Vagina (tissue), 2 donors: ENCODE measurements at places on chromosomes 12 and 14.

DNA sequence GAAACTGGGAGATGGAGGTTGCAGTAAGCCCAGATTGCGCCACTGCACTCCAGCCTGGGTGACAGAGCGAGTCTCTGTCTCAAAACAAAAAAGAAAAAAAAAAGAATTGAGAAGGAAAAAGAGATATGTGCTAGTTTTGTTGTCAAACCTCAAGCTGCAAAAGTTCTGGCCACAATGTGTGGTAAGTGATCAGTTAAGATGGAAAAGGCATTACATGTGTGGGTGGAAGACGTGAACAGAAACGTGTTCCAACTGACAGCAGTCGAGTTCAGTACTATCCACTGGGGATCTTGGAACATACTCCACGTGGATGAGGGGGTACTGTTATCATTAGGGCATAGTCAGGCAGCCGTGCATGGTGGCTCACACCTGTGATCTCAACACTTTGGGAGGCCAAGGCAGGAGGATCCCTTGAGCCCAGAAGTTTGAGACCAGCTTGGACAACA lies 17.3 kb downstream of the GPR68 start:
- DNase-seq = no peak

DNA sequence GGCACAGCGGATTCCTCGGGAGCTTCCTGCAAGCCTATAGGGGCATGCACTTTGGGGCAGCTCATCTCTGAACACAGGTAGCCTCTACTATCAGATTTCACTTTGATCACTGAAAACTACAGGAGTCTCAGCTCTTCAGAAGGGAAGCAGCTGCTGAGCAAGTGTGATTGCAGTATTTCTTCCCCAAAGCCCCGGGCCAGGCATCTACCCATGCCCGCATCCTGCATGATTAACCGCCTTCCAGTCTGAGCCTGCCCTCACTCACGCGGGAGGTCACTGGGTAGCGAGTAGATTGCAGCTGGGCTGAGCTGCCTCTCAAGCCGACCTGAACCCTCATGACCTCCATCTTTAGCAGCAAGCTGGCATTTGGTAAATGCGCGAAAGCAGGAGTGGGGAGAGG lies 334.7 kb downstream of the DPF3 start:
- no peak for DNase-seq

DNA sequence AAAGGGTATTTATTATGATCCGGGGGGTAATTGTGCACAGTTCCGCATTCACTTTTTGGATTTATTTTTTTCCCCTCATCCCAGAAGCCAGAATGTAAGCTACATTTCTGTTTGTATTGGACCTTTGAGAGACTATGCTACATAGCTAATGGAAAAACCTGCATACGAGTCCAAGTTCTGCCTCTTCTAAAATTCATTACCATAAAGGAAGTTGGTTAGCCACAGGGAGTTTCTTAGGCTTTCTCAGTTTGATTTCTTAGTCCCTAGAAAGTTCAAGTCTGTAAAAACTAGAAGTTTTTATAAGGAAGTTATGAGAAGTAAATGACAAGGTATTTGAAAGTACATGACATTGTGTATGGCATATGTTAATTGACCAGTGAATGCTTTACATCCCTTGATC lies 138.7 kb downstream of the PDE3A start:
- DNase-seq = no peak

GRCh38 chr14:38419579-38419978 lies 163.7 kb upstream of the CLEC14A start:
- DNase-seq = no peak

- no peak for DNase-seq
Observed at GRCh38 chr14:84610086-84610485, 919.9 kb upstream of the FLRT2 start.

- no peak for DNase-seq
Observed at GRCh38 chr14:42884100-42884499, 1277.4 kb downstream of the LRFN5 start.

- DNase-seq = no peak
Observed at GRCh38 chr14:88940671-88941070, 116.2 kb downstream of the TTC8 start.

DNA sequence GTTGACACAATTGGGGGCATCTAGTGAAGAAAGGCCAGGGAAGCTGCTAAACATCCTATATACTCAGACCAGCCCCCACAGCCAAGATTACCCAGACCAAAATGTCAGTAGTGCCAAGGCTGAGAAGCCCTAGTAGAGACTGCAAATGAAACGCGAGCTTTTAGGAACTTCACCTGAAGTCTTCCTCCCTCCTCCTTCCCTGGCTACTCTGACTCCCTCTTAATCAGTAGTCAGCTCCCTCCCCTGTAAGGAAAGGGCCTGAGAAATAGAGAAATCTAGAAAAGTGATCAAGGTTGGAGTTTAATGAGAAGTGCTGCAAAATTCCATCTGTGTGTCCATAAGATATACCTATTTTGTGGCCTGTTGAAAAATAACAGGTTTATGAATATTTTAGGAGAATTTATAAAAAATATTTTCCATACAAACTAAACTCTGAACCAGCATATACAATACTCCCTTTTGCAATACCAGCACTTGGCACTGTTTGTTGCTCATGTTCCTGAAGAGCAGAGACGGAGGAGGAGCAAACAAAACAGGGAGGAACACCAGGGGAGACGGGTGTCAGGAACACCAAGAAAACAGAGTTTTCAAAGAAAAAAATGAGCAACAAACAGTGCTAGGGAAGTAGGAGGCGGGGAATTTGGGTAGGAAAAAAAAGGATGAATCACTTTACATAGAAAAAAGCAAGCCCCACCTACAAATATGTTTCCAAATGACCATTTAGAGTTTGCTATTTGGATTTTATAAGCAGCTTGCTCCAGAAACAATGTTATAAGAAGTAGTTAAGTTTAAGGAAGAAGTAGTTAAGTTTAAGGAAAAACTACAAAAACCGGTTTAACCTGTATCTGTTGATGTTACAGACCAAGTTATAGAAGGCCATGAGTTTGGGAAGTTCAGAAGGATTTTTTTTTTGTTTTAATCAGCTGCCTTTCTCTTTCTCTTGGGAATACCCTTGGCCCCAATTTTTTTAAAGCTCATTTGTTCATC lies 282.1 kb upstream of the GRIP1 start:
- no peak for DNase-seq

DNA sequence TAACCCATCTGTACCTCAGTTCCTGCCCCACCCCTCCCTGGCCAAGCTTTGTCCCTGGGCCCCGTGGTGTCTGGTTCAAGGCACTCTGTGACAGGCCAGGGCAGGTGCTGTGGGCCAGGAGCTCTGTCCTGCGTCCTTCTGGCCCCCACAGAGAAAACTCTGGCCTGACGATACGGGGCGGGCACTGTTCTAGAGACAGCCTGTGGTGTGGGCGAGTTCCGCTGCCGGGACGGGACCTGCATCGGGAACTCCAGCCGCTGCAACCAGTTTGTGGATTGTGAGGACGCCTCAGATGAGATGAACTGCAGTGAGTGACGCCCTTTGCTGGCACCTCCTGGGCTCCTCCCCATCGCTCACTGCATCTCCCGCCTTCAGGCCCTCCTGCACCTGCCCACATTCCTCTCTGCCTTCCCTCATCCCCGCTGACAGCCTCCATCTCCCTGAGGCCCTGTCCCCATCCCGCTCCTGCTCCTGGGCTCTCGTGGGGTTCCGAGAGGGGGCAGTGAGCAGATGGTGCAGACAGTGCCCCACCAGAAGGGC lies 22.8 kb upstream of the NXPH4 start:
- DNase-seq = no peak

GRCh38 chr12:99146185-99146584 lies 501.1 kb downstream of the APAF1 start:
- no peak for DNase-seq

DNA sequence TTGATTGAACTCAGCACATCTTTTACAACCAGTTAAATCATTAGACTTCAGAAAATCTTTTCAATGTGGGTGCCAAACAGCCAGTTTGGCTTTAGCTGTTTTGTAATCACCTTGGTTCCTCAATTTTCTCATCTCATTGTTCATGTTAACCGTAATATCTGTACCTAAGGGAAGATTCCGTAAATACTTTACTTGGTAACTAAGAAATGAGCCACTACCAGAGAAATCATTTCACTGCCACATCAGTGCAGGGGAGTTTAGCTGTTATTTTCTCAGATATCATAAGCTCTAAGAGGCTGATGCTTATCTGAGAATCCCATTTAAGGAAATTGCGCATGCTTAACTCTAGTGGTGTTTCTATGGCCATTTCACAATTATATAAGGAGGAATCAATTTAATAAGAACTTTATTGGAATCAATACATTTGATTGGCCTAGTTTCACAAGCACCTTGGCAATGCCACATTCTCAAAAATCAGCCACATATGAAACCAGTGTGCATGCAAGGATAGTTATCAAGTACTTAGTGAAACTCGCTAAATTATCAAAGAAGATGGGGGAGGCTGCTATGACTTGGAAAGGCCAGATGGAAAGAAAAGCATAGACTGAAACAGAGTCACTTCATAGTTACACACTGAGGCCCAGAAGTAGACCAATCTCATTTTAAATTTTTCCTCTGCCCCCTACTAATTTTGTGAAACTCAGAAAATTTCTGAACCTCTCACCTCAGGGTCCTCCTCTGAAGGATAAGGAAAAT lies 28.1 kb upstream of the IL22 start:
- no peak for DNase-seq

DNA sequence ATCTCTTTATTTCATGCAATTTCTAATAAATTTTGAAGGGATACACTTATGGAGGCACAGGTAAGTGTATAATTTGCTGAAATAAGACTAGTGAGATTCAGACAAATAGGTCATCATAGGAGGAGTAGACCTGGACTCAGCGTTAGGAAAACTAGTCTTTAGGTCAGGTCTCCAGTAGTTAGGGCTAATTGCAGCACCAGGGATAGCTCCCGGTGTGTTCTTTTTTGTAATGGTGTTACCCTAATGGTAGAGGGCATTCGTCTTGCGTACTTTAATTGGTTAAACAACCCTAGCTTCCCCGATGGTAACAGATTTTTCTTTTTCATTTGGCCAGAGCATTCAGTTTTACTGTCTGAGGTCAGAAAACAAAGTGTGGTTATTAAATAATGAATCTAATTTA lies 64.9 kb downstream of the ARID2 start:
- DNase-seq = no peak

DNA sequence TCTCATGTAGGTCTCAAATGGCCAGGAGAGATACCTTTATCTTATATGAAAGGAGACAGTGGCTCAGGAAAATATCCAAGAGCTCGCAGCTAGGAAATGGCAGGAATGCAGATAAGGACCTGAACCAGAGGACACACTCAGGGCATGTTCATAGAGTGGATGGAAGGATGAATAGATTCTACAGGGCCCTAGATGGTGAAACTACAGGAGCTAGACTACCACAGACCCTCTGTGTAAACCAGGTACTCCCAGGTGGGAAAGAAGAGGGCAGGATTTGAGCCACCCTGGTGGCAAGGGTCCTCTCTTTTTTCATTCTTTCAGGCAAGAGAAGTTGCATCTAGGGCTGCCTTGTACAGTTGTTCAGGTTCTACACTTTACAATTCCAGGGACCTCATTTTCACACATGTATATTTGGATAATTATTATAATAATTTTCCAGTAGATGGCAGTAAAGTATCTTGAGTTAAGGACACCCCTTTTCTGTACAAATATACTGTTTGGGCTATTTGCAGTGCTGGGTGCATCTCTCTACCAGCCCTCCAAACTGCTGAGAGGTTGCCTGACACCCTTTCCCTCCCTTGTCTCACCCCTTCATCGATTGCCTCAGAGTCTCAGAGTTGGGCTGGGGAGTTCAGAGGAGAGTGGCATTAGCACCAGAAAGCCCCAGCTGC lies 10.5 kb upstream of the ZDHHC22 start:
- no peak for DNase-seq
